NCI-H187 treated with DMSO at 0.1 percent for 48 hours (cell line): ENCODE measurements at places on chromosomes 13 and 19.

DNA sequence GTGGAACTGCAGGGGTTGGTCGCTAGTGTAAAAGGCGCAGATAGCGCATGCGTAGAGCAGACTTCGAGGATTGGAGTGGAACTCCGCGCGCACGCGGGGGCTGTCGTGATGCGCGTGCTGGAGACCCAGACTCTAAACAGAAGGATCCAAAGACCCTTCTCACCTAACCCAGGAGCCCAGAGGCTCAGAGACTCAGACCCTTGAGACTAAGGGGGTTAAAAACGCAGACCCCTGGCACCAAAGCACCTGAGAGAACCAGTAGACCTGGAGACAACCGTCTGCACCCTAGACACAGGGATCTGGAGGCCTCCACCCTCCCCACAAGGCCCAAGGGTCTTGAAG is 567 bp upstream of the CTU1 start:
- no peak for DNase-seq

DNA sequence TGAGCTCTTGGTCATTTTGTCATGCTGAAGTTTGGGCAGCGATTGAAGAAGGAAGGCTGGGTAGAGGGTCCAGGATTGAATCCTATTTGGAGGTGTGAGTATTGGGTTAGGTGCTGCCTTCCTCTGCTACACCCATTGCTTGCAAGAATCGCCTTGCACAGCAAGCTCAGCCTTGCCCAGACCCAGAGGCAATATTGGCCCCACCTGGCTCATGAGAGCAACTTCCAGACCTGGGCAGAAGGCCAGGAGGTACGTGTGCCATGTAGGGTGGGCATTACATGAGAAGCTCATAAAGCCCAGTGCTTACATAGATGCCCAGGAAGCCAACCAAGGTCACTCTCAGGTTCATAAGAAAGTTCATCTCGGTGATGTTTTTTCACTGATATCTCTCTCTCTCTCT is 718.0 kb downstream of the EFNB2 start:
- no peak for DNase-seq

DNA sequence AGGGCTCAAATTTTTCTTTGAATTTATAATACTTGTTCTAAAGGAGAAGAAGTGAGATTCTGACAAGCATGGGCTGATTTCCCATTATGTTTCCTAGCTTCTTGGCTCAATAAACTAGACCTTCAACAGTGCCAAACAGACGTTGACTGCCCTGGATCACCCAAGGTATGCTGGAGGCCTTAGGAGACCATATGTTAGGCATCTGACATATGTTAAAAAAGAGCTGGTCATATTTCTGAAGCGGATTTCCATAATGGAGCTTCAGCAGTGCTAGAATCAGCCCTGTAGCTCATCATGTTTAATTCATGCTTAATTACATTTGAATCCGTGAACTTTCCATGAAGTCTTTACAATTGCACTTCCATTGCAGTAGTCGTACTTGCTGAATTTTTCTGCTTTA is 653.3 kb downstream of the DIAPH3 start:
- DNase-seq: no peak

GRCh38 chr19:29810504-29810871 is 1.3 kb upstream of the CCNE1 start:
- no peak for DNase-seq

DNA sequence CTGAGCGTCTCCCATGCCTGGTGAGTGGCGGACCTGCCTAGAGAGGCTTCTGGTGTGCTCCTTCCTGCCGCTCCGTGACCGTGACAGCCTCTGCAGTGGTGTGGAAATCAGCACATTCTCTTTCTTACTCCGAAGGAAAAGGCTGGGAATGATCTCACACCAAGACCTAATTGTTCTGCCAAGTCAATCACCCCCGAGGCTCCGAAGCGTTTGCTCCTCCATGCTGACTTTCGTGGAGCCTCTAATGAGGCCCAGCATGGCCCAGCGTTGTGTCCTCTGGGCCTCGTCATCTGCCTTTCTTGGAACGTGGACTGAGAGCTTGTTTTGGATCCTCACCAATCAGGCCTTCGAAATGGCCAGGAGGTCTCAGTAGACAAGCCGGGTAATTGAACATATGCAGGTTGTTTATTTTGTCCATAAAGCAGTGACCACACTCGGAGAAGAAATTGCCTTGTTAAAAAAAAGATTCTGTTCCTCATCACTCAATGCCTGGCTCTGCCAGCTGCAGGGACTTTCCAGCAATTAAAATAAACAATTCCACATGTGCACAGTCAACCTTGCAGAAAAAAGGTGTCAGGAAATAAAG is 107.1 kb downstream of the UBL3 start:
- DNase-seq: no peak

DNA sequence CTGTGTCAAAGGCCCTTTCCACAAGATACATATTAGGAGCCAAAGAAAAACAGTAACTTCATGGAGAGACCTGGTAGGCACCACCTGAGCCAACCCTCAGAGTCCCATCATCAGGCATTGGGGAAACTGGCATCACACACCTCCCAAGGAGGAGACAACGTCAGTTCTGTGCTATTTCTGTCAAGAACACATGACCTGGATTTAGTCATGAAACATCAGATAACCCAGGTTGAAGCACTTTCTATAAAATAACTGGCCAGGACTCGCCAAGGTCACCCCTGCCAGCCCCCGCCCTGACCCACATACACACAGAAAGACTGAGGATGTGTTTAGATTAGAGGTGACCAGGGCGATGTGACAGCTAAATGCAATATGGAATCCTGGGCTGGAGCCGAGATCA is 35.6 kb downstream of the COL4A1 start:
- DNase-seq: no peak

- DNase-seq: no peak
These were observed 298.8 kb downstream of the NDFIP2 start for GRCh38 chr13:79779761-79780160.

- no peak for DNase-seq
These were observed 16.4 kb downstream of the SULT2B1 start for GRCh38 chr19:48568345-48568886.

GRCh38 chr13:91119643-91120042 is 227.8 kb upstream of the MIR17HG start:
- no peak for DNase-seq

GRCh38 chr13:75151081-75151643 is 330.8 kb downstream of the TBC1D4 start:
- DNase-seq: no peak

DNA sequence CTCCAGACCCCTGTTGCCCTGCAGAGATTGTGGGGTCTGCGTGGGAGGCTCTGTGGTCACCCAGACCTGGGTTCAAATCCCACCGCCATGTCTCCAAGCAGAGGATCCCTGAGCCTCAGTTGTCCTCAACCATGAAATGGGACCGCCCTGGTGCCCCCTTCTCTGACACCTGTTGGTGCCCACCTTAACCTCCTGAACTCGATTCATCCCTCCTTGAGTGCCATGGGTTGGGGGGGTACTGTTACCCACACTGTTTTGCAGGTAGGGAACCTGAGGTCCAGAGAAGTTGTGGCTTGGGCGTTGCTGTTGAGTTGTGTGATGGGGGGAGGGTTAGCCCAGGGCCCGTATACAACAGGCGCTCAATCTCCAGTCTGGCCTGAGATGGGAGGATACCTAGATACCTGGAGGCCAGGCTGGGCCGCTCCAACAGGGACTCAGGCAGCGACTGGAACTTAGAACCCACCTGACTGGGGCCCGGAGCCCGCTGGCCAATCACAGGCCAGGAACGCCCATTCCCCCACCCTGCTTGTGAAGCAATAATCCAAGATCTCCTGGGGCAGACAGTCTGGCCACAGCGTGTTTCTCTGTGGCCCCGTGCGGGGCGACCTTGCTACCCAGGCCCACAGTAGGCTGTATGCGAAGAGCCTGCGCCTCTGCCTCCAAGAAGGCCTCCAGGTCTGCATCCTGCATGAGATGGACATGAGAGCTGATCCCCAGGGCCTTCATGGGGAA is 2.8 kb downstream of the ARID3A start:
- DNase-seq: no peak

DNA sequence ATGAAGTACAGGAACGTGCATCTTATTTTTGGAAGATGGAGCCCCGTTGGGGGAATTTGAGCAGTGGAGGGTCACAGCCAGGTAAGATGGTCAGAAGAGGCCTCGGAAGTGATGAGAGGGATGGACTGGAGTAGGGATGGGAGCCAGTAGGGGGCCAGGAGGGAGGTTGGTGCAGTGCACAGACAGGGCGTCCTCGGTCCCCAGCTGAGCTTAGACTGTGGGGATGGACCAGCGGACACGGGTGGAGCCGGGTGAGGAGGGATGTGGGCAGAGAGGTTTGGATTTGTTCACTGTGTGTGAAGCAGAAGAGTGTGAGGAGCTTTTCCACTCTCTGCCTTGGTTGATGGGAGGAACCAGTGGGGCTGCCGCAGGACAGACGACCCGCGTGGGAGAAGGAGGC is 10.6 kb downstream of the RPS9 start:
- DNase-seq: no peak

- DNase-seq: no peak
These were observed 8.9 kb upstream of the DGKH start for GRCh38 chr13:42039457-42039945.

GRCh38 chr13:34748596-34748995 is 193.5 kb upstream of the NBEA start:
- DNase-seq: no peak

GRCh38 chr19:3966051-3967017 is 4.6 kb downstream of the DAPK3 start:
- no peak for DNase-seq

DNA sequence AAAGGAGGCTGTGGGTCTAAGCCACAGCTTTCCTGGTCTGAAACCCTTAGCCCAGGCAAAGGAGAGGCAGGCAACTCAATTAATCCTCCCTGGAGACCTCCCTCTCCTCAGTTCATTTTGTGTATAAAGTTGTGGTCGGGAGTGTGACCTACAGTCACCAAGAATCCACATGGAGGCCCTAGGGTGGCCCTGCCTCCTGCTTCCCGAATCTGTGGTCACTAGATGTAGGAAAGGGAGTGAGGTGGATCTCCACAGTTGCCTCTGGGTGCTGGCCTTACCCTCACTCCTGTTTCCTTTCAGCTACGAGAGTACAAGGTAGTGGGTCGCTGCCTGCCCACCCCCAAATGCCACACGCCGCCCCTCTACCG is 1.3 kb downstream of the RPL18A start:
- DNase-seq: no peak

DNA sequence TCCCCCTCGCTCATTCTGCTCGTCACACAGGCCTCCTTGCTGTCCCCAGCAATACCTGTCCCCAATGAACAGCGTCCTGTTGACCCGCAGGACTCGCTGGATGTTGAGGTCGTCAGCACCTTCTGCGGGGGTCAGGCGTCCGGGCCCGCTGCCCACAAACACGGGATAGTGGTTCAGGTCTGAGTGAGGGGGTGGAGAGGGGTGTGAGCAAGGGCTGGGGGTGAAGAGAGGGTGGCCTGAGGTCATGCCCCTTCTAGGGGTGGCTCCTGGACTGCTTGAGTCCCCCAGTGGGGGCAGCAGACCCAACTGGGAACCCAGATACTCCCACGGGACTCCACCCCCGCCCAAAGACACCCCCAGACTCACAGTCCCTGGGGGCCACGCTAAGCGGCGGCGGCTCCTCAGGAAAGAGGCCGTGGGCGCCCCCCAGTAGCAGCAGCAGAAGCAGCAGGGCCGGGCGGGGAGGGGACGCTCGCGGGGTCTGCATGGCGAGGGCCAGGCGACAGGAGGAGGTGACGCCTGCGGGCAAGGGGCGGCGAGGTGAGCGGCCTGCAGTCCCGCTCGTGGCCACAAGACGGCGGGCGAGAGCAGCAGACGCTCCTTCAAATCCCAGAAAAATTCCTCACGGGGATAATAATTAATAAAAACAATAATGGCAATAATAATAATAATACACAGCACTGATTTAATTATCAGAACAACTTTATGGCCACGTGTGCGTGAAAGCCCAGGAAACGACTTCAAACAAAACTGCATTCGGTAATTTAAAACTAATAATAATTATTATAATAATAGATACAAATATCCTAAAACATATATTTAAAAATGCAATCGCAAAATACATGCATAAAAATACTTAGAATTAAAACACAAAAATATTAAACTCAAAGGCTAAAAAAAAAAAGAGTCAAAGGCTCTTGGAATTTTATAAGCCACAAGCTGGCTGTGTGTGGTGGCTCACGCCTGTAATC is 1.2 kb downstream of the SEMA6B start:
- no peak for DNase-seq

DNA sequence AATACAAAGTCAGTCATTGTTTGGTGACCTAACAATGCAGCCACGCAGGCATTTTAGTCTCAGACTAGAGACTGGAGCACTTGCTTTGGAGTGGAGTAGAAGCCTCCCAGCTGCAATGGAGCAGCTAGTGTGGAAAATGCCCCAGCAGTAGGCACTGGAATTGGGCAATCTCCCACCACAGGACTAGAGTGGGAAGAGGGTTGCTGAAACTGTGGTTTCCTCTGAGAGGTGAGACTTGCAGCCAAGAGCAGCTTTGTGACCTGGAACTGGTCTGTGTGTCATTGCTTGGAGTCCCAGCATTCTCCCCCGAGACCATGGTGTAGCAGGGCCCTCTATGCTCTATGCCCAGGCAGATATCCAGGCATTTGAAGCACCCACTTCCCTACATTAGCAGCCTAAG is 556.3 kb downstream of the UQCRFS1 start:
- DNase-seq: no peak

- DNase-seq: no peak
These were observed 78.9 kb downstream of the FLT1 start for GRCh38 chr13:28415994-28416421.
